ENCODE measurements at places on chromosomes 13 and 19. TPM values are rescaled to one million over a fixed set of nuclear protein-coding genes. Genes with fewer than 3 reads are reported as not detected.

GRCh38 chr19:34224996-34225658 is 29.2 kb upstream of the GARRE1 start:
- no peak for DNase-seq

TMEM38A gene
- total RNA-seq = 3.3 TPM

GRCh38 chr13:73421310-73421912 is 362.6 kb downstream of the KLF5 start:
- peak; percentile 50 for DNase-seq

DNA sequence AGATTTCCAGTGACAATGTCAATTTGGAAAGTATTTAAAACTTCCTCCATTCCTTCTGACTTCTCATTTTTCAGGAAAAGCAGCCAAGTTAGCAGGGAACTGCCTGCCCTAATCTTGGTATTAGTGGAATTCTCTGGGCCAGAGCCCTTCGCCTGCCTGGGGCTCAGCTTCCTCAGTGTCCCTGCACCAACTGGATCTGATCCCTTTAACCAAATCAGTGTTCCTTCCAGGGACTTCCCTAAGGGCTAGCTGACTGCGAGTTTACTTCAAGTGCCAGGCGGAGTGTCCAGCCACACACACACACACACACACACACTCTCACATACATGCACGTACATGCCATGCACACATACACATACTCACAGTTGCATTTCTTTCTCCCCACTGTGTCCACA is 20.0 kb downstream of the RAB20 start:
- no peak for DNase-seq

DNA sequence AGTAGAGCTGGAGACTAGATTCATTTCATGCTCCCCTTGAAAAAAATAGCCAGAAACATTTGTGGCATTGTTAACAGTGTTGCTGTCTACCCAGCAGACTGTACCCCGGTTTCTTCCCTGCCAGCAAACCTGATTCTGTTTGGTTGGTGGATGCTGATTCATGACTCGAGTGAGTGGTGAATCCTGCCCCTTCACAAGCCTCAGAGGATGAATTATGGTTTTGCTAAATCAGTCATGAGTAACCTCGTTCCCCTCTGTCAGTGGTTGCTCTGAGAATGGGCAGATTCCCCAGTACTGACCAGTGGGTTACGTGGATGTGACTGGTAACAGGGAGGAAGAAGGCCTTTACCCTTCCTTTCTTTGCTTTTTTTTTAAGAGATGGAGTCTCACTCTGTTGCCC is 10.1 kb downstream of the NLRP12 start:
- DNase-seq = no peak

- no peak for DNase-seq
These were observed 369.3 kb downstream of the KLF5 start for GRCh38 chr13:73428137-73428536.

DNA sequence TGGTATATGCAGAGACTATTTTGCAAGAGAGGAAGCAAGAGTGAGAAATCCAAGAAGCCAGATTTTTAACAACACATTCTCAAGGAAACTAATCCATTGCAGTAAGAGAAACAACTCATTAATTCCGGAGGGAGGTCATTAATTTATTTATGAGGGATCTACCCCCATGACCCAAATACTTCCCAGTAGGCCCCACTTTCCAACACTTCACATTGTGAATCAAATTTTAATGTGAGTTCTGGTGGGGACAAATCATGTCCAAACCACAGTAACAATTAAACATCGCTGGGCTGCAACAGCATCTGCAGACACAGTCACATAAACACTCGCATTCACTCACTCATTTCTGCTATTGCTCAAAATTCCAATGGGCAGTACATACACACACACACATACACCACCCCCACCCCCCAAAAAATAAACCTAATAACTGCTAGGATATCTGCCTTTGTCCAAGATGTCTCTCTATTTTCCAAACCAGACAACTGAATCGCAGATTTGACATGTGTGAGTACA is 1483.7 kb downstream of the PCDH9 start:
- DNase-seq = no peak

C19orf33 gene
- 2.6 TPM for total RNA-seq

PALM gene
- 14.8 TPM for total RNA-seq

DNA sequence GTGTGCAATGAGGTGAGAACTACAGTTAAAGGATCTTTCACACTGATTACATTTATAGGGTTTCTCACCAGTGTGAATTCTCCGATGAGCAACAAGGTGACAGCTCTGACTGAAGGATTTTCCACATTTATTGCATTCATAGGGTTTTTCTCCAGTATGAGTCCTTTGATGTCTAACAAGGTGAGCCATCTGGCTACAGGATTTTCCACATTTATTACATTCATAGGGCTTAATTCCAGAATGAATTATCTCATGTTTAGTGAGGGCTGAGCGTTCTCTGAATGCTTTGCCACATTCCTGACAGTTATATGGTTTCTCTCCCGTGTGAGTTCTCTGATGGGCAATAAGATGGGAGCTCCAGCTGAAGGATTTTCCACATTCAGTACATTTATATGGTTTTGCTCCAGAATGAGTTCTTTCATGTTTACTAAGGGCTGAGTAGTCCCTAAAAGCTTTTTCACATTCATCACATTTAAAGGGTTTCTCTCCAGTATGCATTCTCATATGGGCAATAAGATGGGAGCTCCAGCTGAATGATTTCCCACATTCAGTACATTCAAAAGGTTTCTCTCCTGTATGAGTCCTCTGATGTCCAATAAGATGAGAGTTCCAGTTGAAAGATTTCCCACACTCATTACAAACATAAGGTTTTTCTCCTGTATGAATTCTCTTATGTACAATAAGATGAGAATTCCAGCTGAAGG is 4.4 kb upstream of the C19orf18 start:
- no peak for DNase-seq

- DNase-seq = no peak
These were observed 661.7 kb upstream of the SLITRK1 start for GRCh38 chr13:84543962-84544361.

DNA sequence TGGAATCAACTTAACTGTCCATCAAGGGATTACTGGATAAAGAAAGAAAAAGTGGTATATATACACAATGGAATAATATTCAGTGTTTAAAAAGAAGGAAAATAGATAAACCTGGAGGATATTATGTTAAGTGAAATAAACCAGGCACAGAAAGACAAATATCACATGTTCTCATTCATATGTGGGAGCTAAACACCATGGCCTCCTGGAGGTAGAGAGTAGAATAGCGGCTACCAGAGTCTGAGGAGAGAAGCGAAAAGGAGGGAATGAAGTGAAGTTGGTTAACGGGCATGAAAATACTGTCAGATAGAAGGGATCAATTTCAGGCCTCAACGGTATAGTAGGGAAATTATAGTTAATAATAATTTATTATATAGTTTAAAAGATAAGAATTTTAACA is 147.5 kb upstream of the OBI1 start:
- no peak for DNase-seq

RGS9BP gene
- total RNA-seq = not detected

IGFLR1 gene
- 6.0 TPM for total RNA-seq

ZNF558 gene
- 22.4 TPM for total RNA-seq

DNA sequence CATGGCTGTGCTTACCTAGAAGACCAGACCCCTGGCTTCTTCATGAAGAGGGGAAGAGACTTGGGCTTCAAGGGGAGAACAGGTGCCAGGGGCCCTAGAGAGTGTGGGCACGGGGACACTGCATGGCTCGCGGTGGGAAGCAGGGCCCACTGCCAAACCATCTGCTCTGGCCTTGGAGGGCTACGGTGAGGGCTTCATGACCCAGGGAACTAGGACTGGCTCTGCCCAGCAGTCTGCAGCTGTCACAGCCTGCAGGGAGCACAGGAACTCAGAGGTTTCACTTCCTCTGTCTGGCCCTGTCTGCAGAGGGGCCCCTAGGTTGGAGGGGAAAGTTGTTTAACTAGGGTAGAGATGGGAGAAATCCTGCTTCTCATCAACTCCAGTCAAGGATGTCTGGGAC is 4.3 kb downstream of the ERCC1 start:
- no peak for DNase-seq

DNA sequence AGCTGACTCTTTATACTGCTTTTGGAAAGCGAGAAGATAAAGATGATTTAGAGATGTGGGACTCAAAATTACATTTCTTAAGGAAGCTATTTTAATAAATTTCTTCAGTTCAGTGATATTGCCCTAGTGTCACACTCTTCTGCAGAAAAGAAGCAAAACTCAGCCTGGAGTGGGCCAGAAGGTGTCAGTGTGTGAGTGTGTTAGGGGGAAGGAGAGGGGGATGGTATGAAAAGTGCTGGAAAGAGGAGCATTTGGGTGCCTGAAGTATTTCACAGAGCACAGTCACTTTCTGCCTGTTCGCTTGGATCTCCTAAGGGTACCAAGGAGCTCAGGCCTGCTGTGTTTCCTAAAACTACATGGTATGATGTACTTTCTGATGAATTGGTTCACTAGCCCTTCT is 84.5 kb upstream of the FRY start:
- DNase-seq = no peak
